ENCODE measurements at places on chromosomes 13 and 19. TPM values are rescaled to one million over a fixed set of nuclear protein-coding genes. Genes with fewer than 3 reads are reported as not detected.

The FSD1 gene
- 17.4 TPM for total RNA-seq

The RNF113B gene
- not detected for total RNA-seq

The C2CD4C gene
- under 0.01 TPM for total RNA-seq

The NXNL1 gene
- total RNA-seq, result not detected

The TNFSF9 gene
- total RNA-seq, result not detected

The ZSCAN4 gene
- total RNA-seq, result not detected

The ADGRE3 gene
- total RNA-seq, result not detected

The TMEM91 gene
- 1.9 TPM for total RNA-seq

GRCh38 chr19:11324079-11324661, 15.3 kb downstream of the RAB3D start:
- no peak overlapping the region for H3K4me3 ChIP-seq
- H3K27ac ChIP-seq, result peak overlapping the region; percentile 65
- H3K27me3 ChIP-seq, result no peaks in the 10 kb centered on the region

DNA sequence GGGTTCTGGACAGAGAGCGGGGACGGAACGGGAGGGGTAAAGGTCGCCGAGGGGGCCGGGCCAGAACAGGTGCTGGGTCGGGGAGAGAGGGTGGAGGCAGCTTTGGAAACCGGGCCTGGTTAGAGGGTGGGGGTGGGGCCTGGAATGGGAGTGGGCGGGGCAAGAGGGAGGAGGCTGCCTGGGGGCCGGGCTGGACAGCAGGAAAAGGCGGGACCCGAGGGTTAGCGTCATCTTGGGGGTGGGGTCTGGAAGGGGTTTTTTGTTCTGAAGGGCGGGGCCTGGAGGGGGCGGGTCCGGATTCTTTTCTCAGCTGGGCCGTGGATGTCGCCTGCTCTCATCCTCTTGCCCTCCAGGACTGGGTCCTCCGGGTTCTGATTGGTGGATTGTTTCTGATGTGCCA, 4.3 kb upstream of the ZNF813 start:
- no peaks in the 10 kb centered on the region for H3K27me3 ChIP-seq
- no peaks in the 10 kb centered on the region for H3K4me1 ChIP-seq
- H3K4me3 ChIP-seq, result no peak overlapping the region
- H3K36me3 ChIP-seq, result 0 out of 2 replicates have a peak, but pooled peaks cover 2% of the 10 kb centered on the region

GRCh38 chr13:77975358-77976042, 56.9 kb upstream of the EDNRB start:
- no peaks in the 10 kb centered on the region for H3K36me3 ChIP-seq
- no peak overlapping the region for H3K4me3 ChIP-seq
- H3K4me1 ChIP-seq, result peaks cover 2% of the 10 kb centered on the region
- no peaks in the 10 kb centered on the region for H3K27me3 ChIP-seq

- no peaks in the 10 kb centered on the region for H3K27me3 ChIP-seq
- H3K27ac ChIP-seq, result peak overlapping the region; percentile 98
- peak; percentile 90 for DNase-seq
- H3K4me1 ChIP-seq, result peaks cover 4% of the 10 kb centered on the region
- H3K36me3 ChIP-seq, result peaks cover 10% of the 10 kb centered on the region
These were observed 504 bp upstream of the TRIM13 start for GRCh38 chr13:49996161-49996915.

DNA sequence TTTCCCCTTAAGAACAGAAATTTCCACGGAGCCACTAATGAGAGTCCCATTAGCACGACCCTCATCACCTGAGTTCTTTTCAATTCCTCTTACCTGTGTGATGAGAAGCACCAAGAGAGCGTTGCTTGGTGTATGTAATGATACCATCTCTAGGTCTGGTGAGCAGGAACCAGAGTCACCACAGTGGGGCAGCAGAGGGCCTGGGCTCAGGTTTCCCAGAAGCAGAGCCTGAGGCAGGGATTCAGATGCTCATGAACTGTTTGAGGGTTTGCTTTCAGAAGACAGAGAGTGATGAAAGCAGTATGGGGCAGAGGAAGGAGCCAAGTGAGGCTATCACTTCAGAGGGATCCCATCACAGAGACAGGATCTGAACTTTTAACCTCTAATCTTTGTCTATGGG, 3.1 kb upstream of the PTPRH start:
- H3K4me1 ChIP-seq, result peaks cover 19% of the 10 kb centered on the region
- no peak overlapping the region for H3K4me3 ChIP-seq

DNA sequence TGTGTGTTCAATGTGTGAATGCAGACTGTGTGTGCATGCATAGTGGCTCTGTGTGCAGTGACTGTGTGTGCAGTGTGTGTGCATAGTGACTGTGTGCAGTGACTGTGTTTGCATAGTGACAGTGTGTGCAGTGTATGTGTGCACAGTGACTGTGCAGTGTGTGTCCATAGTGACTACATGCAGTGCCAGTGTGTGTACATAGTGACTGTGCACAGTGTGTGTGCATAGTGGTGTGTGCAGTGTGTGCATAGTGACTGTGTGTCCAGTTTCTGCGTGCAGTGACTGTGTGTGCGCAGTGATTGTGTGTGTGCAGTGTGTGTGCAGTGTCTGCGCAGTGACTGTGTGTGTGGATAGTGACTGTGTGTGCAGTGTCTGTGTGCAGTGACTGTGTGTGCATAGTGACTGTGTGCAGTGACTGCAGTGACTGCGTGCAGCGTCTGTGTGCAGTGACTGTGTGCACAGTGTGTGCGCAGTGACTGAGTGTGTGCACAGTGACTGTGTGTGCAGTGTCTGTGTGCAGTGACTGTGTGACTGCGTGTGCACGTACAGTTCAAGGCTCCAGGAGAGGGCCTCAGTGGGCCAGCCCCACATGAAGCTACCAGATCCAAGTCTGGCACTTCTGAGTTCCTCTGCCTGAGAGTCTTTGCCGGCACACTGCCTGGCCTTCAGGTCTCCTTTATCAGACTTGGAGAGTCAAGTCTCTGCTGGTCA, 90.3 kb downstream of the IER2 start:
- H3K36me3 ChIP-seq, result peaks cover under 1% of the 10 kb centered on the region
- H3K27ac ChIP-seq, result no peak overlapping the region
- DNase-seq, result no peak

- H3K27me3 ChIP-seq, result no peaks in the 10 kb centered on the region
- H3K27ac ChIP-seq, result no peak overlapping the region
- peaks cover 6% of the 10 kb centered on the region for H3K36me3 ChIP-seq
- DNase-seq, result no peak
- peaks cover 36% of the 10 kb centered on the region for H3K4me1 ChIP-seq
These were observed 45.5 kb upstream of the NPAS1 start for GRCh38 chr19:46974181-46974580.

- peaks cover 7% of the 10 kb centered on the region for H3K27me3 ChIP-seq
- peak overlapping the region; percentile 37 for H3K27ac ChIP-seq
- DNase-seq, result peak; percentile 83
- no peaks in the 10 kb centered on the region for H3K36me3 ChIP-seq
- H3K4me3 ChIP-seq, result no peak overlapping the region
These were observed 231.3 kb downstream of the TBC1D4 start for GRCh38 chr13:75250526-75251178.

- H3K36me3 ChIP-seq, result no peaks in the 10 kb centered on the region
- DNase-seq, result peak; percentile 72
- H3K4me3 ChIP-seq, result no peak overlapping the region
These were observed 34.2 kb downstream of the TDRD3 start for GRCh38 chr13:60431108-60431700.

Measured in IMR-90 (cell line).